ENCODE measurements at places on chromosomes 13 and 19.

DNA sequence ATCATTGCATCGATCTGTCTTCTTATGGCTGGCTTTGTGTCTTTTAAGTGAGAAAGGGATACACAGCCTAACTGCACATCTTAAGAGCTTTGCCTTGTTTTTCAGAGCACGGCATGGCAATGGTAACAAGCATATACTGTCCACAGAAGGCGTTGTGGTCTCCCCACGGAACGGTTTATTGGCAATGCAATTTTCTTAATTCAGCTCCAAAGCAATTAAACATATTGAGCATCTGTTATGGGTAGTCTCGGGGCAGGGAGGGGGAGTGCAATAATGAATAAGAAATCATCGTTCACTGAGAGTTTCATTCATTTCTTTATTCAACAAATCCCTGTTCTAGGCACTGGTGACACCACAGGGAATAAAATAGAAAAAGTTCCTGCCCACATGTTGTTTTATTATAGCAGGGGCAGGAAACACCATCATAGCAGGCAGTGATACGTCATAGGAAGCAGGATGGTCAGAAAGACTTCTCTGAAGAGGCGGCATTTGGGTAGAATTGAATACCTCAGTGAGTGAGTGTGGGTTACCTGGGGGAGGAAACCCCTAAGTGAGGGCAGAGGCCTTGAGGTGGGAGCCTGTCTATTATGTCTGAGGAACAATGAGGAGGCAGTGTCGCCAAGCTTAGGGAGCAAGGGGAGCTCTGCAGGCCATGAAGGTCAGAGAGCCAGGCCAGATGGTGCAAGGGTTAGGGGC is 185.7 kb upstream of the KL start:
- no peak for DNase-seq

DNA sequence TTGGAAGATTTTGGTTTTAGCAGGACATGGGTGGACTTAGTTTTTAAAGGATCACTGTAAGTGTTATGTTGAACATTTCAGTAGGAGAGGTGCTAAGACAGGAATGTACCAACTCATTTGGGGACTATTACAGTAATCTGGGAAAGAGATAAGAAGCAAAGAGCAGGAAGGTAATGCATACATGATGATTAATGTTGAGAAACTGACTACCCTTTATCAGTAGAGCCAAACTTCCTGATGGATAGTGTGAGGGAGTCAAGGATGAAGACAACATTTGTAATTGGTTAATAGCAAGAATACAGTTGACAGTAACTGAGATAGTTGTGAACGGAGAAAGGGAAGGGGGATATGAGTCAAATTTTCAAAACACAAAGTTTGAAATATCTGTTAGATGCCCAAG is 421.9 kb upstream of the PRR20A start:
- no peak for DNase-seq

GRCh38 chr13:43684963-43685725 is 101.6 kb downstream of the ENOX1 start:
- no peak for DNase-seq

DNA sequence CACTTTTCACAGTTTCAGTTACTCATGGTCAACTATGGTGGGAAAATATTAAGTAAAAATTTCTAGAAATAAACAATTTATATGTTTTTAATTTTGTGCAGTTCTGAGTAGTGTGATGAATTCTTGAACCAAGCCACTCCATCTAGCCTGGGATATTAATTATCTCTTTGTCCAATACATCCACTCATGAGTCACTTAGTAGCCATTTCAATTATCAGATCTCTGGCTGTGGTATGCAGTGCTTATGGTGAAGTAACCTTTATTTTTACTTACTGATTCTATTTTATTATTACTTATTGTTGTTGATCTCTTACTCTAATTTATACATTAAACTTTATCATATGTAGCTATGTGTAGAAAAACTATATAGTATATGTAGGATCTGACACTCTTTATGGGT is 128.9 kb upstream of the KLHL1 start:
- no peak for DNase-seq

DNA sequence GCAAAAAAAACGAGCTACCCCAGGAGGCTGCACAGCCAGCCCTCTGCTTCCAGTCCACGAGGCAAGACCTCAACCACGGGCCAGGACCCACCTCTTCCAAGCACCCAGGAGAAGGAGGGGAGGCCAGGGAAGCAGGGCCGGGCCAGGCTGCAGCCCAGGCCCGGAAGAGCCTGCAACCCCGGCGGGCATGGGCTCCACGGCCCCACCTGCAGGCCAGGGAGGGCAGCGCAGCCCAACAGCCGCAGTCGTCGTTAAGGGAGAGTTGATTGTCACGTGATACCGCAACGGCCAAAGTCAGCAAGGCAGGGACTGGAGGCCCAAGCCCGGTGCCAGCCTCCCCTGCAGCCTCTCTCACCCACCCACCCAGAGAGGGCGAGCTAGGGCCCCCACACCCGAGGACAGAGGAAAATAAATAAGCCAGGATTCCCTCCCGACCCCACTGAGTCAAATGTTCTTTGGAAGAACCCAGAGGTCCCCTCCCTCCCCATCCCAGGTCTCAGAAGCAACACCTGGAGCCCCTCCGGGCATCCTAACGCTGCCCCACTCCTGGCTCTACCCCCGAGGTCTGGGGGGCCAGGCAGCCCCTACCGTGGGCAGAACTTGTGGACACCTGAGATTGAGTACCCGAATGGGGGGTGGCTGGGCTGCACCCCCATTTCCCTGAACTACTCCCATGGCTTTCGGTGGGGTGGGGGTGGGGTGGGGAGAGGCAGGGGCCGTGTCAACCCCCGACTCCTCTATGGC is 5.2 kb upstream of the REXO1 start:
- DNase-seq: peak; percentile 80

- DNase-seq: no peak
These were observed 31.0 kb downstream of the TDRD12 start for GRCh38 chr19:32750441-32751055.

DNA sequence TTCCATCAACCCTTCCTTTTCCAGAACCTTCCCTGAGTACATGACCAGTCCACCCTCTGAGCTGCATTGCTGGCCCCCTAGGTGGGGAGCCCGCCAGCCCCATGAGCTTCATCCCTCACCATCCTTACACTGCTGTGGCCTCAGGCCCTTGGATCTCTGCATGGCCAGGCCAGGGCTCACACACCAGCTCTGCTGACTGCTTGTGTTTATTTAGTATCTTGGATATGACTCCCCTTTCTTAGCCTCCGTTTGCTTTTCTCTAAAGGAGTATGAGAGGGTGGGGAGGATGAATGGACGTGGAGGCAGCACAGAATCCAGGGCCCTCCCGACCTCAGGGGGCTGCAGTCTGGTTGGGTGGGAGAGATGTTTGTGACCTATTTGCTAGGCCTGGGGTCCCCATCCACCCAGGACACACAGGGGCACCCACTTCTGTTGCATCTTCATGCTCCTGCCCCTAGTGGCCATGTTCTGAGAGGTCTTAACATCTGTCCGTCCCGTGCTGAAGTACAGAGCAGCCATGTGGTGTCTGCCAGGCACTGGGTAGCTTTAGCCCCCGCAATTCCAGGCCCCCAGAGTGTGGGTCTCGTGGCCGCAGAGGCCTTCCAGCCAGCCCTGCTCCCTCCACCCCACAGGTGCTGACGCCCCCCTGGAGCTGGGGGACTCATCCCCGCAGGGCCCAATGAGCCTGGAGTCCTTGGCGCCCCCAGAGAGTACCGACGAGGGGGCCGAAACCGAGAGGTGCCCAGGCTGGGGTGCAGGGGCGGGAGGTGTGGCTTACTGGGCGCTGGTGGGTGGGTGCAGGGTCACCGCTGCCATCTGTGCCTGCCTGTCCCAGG is 13.0 kb downstream of the ARHGEF1 start:
- DNase-seq: no peak

DNA sequence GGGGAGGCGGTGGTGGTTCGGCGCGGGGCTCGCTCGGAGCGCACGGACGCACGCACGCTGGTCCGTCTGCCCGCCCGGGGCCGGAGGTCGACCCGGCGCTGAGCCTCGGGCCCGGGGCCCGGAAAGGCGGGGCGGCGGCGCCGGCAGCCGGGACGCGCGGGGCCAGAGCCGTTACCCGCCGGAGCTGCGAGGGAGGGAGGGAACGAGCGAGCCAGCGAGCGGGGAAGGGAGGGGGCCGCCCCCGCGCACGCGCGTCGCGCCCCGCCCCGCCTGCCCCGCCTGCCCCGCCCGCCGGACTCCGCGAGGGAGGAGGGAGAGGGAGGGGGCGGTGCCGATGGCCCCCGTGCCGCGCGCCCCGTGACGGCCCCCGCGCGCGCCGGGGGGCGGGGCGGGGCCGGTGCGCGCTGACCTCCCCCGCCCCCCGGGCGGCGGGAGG is 15.0 kb downstream of the CIC start:
- peak; percentile 91 for DNase-seq

GRCh38 chr19:14408491-14409145 is 10.5 kb downstream of the DDX39A start:
- no peak for DNase-seq

GRCh38 chr19:32642771-32643170 is 32.2 kb downstream of the ANKRD27 start:
- DNase-seq: no peak

DNA sequence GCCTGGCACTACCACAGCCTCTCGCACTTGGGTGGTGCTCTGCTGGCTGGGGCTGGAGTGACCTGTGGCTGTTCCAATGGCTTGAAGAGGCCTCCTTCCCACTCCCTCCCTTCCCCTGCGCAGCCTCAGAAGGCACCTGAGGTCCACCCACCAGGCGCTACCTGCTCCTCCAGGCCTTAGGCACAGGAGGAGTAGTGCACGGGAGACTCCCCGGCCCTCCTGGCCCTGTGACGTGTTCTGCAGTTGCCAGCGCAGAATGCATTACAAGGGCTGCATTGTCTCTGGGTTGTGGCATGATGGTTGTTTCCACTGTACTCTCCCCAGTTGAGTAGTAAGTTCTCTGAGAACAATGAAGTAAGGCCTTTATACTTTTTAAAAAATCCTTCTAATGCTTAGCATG is 128.6 kb downstream of the TEX29 start:
- DNase-seq: no peak

DNA sequence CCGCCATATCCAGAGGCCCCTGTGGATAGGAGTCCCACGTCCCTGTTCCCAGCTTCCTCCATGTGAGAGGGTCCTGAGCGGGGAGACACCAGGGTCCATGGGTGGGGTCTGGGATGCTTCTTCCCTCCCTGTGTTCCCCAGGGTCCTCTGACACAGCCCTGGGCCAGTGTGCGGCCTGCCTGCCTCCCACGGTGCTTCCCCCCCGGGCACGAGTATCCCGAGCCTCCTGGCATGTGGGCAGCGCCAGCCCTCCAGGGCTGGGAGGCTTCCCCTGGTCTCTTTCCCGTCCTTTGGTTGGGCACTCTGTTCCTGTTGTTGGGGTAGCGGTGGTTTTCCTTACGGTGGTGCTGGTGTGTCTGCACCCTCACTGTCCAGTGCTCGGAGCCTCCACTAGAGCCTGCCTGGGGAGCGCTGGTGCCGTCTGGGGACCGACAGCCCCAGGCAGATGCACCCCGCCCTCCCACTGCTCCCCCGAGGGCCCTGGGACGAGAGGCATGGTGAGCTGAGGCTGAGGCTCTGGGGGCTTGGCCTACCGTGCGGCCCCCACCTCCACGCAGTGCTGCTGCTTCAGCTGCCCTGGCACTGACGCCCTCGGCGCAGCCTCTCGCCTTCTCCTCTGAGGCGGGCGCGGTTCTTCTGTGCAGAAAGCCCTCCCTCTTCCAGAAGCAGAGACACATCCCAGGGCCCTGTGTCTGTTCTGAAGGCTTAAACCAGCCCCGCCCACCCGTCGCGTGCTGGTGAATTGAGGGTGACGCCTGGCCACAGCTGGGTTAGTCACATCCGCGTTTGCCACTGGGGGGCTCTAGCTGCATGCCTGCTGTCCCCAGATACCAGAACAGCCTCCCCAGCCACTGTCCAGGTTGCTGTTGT is 27.9 kb downstream of the PLEKHJ1 start:
- no peak for DNase-seq

DNA sequence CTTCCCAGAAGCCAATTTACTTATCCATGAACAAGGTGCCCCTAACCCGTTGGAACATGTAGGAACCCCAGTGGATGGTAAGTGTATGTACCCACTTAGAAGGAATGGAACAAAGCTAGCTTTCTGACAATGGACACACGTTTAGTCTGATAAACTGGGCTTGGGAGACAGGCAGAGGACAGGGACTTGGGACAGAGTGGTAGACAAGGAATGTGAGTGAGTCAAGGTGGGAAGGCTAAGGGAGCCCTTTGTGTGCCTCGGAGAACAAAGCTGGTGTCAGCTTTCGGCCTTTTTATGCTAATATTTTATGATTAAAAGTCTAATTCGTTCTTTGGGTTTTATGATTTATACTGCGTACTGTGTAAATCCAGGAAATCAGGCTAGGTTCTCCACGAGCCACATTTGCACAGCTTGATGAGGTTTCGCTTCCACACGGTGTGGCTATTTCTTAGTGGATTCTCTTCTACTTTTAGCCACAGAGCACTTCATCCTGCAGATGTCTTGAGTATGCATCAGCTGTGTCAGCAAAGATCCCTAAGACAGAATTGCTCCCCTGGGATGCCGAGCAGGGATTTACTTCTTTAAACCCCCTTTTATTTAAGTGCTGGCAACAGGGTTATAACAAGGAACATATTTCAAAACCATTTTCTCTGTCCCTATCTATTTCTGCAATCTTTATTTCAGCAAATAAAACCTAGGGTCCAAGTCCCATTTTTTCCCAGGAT is 258.5 kb downstream of the DLEU7 start:
- no peak for DNase-seq

DNA sequence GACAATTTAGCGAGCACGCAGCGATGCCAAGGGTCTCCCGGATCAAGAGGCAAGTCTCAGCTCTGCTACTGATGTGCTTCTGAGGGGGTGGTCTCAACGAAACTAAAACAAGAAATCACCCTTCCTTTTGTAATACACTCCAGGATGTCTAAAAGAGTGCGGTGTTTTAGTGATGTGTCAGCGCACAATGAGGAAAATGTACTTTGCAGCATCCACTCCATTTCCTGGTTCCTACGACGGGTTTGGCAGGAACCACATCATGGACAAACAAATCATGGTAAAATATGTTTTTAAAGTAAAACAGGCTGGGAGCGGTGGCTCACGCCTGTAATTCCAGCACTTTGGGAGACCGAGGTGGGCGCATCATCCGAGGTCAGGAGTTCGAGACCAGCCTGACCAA is 154.0 kb upstream of the TSC22D1 start:
- no peak for DNase-seq

GRCh38 chr19:1402411-1403070 is 1.2 kb upstream of the GAMT start:
- DNase-seq: no peak

DNA sequence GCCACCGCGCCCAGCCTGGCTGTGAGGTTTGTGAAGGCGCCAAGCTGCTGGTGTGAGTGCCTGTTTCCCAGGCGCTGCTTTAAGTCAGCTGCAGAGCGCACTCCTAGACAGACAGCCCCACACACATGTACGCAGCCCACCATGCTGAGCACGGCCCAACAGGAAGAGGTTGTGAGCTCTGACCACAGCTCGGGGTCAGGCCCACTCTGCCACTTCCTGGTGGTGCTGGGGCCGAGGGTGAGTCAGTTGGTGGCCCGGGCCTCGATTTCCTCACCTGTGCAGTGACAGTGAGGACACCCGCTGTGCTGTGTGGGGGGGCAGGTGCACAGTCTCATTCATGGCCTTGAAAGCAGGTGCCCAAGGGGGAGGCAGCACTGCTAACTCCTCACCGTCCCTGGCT is 106.7 kb downstream of the KDM4B start:
- no peak for DNase-seq
